Right ventricle myocardium inferior (tissue), 1 donor: ENCODE measurements at places on chromosomes 4 and X. TPM values are rescaled to one million over a fixed set of nuclear protein-coding genes. Genes with fewer than 3 reads are reported as not detected.

DNA sequence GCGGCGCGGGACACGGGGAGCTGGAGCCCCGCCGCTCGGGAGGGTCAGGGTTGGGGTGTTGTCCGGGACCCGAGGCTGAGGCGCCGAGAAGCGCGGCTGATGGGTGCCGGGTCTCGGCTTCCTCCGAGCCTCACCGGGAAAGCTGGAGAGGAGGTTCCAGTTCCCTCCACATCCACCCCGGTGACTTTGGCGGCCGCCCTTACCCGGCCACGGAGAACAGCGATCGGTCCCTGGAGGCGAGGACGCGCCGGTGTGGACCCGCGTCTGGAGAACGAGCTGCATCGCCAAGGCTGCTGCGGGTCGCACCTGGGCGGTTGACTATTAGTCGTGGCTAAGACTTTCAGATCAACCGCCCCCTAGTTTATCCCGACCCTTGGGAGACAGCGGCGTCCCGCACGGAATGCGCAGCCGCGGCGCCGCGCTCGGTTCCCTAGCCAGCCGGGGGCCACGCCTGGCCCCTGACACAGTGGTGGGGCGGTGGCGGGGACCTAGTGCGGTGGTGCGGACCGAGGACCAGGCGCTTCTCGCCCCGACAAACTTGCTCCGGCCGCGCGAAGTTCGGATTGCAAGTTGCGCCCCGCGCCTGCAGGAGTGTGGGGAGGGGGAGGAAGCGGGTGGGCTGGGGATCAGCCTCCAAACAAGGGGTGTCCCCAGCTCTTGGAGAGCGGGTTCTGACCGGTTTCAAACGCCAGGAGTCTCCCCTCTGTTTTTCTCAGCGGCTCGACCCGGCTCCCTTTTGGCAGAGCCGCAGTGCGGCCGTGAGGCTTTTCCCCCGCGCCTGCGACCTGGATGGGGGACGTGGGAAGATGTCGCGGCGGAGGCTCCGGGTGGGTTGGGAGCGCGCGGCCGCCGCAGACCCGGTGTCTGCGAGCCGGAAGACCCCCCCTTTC, 568 bp downstream of the FHDC1 start:
- no peak for DNase-seq

DNA sequence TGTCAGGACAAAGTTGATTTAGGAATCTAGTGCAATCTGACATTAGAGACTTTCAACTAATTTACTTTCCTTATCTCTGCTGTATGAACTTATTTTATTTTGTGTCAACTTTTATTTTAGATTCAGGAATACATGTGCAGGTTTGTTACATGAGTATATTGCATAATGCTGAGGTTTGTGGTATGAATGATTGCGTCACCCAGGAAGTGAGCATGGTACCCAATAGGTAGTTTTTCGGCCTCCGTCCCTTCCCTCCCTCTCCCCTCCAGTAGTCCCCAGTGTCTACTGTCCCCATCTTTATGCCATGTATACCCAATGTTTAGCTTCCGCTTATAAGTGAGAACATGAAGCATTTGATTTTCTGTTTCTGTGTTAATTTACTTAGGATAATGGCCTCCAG, 68.7 kb upstream of the TEX13D start:
- no peak for DNase-seq

DNA sequence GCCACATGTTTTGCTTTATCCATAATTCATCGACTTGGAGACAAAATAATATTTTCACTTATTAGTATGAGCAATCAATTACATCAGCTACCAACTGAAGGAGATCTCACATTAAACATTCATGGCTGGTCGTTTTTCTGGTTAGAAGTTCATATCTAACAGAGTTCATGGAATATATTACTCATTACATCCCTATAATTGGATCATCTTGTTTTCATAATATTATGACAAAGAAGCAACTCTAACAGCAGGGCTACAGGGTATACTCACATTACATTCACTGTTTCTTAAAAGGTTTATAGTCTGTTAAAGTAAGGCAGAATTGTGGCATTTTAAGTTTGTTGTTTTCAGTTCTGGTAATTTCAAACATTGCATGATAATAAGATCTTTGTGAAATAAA, 33.0 kb downstream of the GSTCD start:
- no peak for DNase-seq

DNA sequence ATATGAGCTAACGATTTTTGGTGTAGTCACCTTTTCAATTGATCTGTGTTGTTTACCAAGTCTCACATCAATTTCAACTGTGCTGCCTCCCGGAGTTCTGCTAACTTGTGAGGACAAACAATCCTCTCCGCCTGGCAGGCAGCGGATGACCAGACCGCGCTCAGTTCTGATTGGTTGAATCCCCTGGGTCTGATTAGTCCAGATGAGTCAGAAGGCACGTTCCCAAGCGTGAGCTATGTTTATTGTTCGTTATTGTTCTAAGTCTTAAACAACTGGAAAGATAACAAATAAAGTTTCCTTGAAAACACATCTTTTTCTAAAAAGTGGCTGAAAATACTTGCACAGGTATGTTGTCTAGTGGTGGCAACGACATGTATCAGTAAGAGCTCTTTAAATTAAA, 37.9 kb upstream of the TRPC3 start:
- no peak for DNase-seq

GRCh38 chrX:679291-679979, 48.8 kb downstream of the SHOX start:
- no peak for DNase-seq

DNA sequence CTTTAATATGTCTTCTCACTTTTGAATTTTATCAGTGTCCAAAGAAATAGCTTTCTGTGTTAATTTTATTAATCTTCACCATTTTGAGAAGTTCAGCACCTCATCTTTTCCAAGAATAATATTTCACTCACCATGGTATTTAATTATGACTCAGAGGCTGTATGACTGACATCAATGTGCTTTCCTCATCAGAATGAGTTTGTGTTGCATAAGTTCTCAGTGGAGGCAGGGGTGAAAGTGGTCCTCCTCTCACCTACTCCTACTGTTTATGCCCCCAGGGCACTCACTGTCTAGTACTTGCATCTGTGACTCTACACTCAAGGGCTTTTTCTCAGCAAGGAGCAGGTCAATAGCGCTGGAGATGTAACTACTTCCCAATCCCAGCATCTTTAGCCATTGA, 905.3 kb upstream of the INTU start:
- DNase-seq = no peak

GRCh38 chr4:163614866-163615265, 120.4 kb downstream of the TMA16 start:
- DNase-seq = no peak

GRCh38 chrX:124504111-124504983, 158.0 kb downstream of the SH2D1A start:
- DNase-seq = no peak

GRCh38 chrX:47849778-47850177, 13.1 kb downstream of the ZNF81 start:
- no peak for DNase-seq

- no peak for DNase-seq
Observed at GRCh38 chrX:126770179-126770578, 49.4 kb upstream of the PRR32 start.

DNA sequence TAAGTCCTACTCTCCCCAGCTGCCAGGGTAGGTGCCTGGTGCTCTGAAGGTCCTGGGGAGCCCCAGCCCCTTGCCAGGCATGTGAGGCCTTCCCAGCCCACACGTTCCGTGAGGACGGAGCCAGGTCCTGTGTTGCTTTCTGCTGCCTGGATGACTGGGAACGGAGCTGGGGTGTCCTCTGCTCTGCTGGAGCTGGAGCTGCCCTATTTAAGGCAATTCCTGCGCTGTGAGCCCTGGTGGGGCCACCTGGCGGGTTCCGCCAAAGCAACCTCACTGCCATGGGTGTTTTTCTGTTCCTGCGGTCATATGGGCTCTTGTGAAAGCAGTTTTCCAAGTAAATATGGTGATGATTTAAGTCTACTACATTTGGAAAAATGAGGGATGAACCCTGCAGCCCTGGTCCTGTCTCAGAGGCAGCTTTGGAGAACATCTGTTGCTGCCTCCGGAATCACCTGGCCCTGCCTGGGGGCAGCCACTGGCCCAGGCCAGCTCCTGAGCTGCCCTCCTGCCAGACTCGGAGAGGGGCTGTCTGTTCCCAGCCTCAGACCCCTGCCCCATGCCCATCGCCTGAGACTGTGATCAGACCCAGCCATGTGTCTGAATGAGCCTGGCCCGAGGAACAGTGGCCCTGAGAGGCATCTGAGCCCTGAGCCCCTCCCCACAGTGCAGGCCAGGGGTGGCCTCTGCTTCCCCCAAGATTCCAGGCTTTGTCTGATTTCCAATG, 33.2 kb downstream of the FGFRL1 start:
- peak; percentile 65 for DNase-seq

DNA sequence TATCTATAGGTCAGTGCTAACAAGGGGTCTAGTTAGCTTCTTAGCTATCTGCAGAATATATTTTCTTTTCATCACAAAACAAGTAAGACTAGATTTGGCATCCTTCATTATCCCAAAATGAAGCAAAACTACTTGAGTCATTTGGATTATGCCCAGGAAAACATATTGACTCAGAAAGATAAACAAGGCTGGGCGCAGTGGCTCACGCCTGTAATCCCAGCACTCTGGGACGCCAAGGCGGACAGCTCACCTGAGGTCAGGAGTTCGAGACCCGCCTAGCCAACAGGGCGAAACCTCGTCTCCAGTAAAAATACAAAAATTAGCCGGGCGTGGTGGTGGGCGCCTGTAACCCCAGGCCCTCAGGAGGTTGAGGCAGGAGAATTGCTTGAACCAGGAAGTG, 18.0 kb upstream of the MND1 start:
- no peak for DNase-seq

- no peak for DNase-seq
Observed at GRCh38 chr4:184359888-184360287, 114.5 kb downstream of the IRF2 start.

GRCh38 chrX:3377560-3377959, 31.1 kb upstream of the MXRA5 start:
- DNase-seq = no peak

DNA sequence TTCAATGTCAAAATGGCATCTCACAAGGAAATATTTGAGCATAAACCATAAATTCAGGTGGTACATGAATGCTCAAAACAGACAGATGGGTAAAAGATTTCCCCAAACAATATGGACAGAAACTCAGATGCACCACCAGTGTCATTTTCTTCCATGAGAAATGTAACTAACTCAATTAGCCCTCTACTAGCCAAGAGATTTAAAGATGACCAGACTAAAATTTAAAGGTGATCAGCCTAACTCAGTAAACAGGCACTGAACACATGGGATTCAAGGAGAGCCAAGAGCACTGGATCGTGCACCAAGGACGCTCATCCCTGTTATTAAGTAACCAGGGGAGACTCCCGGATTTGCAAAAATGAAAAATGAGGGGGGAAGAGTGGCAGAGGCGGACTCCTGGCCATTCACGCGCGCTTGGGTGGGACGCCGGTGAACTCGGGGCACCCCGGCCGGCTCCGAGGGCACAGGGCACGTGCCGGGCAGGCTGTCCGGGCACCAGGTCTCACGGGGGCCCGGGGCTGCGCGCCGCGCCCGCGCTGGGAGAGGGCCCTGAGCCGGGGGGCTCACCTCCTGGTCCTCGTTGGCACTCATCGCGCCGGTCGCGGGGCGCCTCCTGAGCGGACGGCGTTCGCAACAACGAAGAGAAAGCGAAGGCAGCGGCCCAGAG, 490 bp downstream of the RWDD4 start:
- peak; percentile 64 for DNase-seq

DNA sequence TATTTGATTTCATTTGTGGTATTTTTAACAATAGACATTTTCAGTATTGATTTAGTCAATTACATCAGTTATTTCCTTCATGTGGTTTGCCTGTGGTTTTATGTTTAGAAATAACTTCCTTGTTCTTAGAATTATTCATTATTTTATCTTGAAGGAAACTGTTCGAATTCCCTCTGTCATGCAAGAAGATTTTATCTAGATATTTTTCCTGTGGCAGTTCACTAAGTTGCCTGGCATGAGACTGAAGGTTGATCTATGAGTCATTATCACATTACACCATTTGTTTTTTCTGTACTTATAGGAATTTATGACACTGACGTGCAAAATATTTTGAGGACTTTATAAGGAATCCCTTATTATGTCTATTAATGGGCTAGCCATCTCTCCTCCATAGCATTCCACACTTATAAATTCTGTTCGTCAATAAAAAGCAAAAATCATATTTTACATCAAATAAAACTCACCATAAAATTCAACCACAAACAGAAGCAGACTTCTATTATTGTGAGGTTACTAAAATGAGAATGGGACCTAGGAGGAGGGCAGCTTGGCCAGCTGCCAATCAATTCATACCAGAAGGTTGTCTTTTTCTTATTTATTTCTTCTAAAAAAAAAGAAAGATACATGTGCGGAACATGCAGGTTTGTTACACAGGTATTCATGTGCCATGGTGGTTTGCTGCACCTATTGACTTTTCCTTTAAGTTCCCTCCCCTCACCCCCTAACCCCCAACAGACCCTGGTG, 179.0 kb downstream of the KCNIP4 start:
- no peak for DNase-seq

DNA sequence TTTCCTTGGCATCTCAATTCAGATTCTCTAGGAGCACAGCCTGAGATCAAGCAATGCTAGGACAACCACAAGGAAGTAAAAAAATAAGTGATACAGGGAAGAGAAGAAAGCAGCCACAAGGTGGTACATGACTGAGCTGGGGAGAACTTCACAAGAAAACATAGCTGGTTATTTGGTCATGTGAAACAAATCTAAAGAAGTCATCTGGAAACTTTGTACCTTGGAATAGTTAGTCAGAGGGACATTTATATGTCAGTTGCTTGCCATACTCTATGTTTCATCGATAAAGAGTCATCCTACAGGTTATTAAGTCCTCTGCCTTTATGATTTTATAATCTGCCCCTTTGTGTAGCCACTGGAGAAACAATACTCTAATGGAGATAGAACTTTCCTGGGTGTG, 575.1 kb downstream of the IL15 start:
- DNase-seq = no peak

GRCh38 chr4:107255596-107255995, 219.5 kb upstream of the DKK2 start:
- no peak for DNase-seq

Gene SPIN4
- total RNA-seq = 1.1 TPM

Gene CXCR3
- total RNA-seq = 0.32 TPM

Gene TMEM175
- total RNA-seq = 17.4 TPM

Gene CT45A1
- total RNA-seq = not detected

Gene JAKMIP1
- not detected for total RNA-seq

Gene KIAA1210
- not detected for total RNA-seq

Gene RAB33A
- total RNA-seq = 0.32 TPM

Gene SLC16A2
- 8.2 TPM for total RNA-seq
